Activated CD4-positive, alpha-beta T cell treated with anti-CD3 and anti-CD28 coated beads, Interleukin-2, amount 50 U/mL, for 16 hours (primary cell): ENCODE measurements at places on chromosomes 3 and 15.

GRCh38 chr3:60064210-60065178, 1014.7 kb upstream of the CFAP20DC start:
- no peak for DNase-seq

DNA sequence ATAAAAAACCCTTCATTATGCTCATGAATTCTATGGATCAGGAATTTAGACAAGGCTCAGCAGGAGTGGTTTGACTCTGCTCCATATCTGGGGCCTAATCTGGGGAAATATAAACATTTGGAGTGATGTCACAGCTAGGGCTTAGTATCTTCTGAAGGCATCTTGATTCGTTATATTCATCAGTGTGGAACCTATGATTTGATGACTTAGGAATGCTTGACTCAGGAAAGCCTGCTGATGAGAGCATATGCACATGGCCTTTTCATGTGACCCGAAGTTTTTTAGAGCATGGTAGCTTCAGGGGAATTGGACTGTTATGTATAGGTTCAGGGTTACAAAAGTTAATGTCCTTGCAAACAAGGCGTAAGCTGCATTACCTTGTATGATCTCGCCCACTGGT, 184.9 kb upstream of the LRRC3B start:
- no peak for DNase-seq

- DNase-seq, result peak; percentile 64
Measured at GRCh38 chr15:46312133-46312740, 677.4 kb downstream of the SQOR start.

DNA sequence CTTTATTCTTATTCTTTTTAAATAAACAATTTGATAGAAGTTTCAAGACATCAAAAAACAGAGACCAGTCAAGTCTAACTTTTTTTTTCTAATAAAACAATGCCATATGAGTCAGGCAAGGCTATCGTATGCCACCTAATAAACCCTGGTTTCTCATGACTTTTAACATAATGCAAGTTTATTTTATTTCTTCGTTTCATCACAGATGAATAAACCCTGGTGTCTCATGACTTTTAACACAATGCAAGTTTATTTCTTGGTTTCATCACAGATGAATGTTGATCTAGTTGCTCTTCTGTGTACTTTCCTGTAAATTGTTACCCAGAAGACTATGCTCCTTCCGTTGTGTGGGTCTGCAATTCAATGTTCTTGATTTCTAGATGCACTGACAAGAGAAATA, 905.4 kb downstream of the ROBO2 start:
- no peak for DNase-seq

DNA sequence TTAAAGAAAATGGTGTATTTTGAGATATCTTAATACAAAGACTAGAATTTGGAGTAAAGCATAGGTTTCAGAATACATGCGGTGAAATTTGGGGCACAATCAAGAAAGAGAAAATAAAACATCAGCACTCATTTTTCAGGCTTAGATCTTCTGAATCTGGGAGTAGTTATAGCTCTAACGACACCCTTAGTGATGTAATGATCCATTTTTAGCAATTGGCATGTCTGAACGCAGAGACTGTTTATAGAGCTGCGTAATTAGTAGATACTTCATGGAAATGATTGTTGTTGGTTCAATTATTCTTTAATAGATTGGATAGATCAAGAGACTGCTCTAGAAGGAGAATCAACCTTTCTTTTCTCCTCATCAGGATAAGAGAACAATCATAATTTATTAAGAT, 47.5 kb upstream of the SNRK start:
- no peak for DNase-seq

- no peak for DNase-seq
Measured at GRCh38 chr3:170485696-170486095, 67.0 kb downstream of the CLDN11 start.

DNA sequence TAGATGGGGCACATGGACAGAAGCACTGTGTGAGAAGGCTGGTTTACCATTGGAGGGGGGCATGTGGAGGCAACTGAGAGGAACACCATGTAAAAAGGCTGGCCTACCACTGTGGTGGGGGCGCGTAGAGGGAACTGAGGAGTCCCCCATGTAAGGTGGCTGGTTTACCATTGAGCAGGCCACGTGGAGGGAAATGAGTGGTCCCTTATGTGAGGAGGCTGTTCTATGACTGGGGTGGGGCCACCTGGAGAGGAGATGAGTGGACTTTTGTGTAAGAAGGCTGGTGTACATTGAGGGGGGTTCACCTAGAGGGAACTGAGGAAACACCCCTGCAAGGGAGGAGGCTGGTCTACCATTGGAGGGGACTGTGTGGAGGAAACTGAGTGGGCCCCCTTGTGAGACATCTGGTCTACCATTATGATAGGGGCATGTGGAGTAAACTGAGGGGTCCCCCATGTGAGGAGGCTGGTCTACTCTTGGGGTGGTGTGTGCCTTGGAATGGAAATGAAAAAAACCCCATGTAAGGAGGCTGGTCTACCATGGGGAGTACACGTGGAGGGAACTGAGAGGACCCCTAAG, 156.9 kb downstream of the FBLN2 start:
- no peak for DNase-seq

DNA sequence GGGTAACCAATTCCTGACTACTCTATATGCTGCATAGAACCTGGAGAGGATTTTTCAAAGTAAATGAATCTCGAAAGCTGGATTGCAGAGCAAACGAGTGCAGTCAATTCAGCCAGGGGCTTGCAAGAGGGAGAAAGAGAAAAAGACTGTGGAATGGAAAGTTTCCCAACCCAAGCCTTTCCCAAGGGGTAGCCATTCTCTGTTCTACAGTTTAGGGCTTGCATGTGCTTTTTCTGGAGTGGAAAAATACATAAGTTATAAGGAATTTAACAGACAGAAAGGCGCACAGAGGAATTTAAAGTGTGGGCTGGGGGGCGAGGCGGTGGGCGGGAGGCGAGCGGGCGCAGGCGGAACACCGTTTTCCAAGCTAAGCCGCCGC, 511 bp upstream of the RARB start:
- DNase-seq, result no peak

GRCh38 chr3:105137911-105138310, 228.8 kb upstream of the ALCAM start:
- DNase-seq, result no peak

DNA sequence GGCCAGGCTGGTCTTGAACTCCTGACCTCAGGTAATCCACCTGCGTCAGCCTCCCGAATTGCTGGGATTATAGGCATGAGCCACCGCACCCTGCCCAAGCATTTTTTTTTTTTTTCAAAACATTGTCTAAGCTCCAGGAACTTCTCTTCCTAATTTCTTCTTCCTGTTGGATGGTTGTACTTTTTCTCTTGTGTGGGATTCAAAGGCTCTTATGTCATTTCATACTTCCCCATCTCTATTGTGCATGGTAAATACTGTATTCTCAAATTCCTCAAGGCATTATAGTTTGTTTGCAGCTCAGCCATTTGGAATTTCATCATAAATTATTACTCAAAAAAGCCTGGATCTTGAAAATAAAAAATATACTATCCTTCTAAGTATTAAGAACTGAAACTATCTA, 199.1 kb upstream of the GADL1 start:
- no peak for DNase-seq

- no peak for DNase-seq
Measured at GRCh38 chr3:154795582-154795981, 284.5 kb upstream of the MME start.

- no peak for DNase-seq
Measured at GRCh38 chr3:80655216-80655615, 887.4 kb upstream of the ROBO1 start.

- DNase-seq, result peak; percentile 70
Measured at GRCh38 chr15:39643727-39644126, 62.8 kb downstream of the THBS1 start.

DNA sequence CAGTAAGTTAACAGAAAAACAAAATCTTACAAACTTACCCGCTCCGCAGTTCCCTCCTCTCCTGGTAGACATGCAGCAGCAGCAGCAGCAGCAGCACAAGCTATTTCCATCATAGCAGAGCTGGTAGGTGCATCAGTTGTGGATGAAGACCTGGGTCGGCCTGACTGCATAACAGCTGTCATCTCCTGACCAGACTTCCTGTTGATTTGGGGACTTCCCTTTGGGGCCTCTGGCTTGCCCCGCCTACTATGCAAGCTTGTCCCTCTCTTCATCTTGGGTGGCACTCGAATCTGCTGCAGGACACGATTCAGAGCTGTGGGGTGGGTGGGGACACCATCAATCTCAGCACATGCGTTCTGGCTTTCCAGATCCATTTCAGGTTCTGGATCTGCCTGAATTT, 65.7 kb downstream of the TMCC1 start:
- peak; percentile 47 for DNase-seq

DNA sequence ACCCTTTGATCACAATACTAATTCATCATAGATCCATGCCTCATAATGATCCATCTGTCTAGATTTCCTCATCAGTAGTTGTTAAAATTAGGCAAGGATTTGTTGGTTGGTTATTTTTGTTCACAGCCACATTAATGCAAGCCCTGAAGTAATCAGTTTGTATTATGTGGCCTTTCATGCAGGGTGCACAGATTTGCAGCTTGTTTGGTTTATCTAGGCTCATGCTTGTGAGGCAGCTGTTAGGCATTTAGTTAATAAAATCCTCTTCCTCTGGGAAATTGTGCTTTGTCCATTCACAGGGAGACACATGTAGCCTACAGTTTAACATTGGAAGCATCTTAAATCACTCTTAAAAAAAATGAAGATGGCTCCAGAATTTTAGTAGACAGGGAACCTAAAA, 162.8 kb upstream of the ZNF385D start:
- no peak for DNase-seq

DNA sequence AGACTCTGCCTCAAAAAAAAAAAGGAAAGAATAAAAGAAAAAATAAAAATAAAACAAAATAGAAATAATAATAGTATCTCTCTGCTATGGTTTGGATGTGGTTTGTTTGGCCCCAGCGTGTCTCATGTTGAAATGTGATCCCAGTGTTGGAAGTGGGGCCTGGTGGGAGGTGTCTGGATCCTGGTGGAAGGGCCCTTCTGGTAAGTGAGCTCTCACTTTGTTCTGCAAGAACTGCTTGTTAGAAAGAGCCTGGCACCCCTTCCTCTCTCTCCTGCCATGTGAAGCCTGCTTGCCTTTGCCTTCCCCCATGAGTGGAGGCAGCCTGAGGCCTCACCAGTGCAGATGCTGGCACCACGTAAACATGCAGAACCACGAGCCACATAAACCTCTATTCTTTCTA, 26.3 kb downstream of the TMEM44 start:
- no peak for DNase-seq

DNA sequence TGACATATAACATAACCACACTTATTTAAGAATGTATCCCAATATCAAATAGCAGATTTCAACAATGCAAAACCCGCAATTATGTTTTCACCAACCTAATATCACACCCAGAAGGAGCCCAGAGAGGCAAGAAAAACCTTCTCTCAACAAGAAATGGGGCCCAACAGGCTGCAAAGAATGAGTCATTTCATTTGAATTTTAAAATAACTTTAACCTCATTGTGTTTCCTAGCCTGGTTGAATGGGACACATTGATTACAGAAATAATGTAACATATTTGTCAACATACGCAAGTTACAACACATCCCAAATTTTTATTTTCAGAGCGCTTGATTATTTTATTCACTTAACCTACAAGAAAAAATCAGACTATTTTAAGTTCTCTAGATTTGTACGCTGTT, 365.1 kb upstream of the SLCO3A1 start:
- DNase-seq, result no peak

DNA sequence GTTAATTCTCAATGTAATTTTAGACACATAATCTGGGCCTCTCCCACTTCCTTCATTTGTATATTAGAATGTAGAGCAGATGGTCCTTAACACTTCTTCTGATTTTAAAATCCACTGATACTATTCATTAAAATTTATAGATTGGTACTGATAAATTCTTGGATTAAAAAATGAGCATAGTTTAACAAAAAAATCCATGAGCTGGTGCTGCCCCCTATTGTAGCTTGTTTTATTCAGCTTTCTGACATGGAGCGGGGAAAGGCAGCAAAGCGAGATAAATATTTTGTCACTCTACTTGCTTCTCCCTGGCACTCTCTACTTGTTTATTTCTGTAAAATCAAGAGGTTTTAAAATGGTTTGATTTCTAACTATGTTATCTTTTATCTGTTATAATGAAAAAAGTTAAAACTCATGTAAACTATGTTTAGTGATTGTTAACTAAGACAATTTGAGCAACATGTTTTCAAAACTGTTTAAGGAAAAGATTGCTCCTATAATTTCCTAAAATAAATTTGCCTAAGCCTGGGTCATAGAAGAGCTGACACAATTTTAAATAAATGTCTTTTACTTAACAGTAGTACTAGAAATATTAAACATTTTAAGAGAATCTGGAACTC, 26.5 kb upstream of the PLOD2 start:
- no peak for DNase-seq

- no peak for DNase-seq
Measured at GRCh38 chr15:96766366-96766765, 435.9 kb downstream of the NR2F2 start.

GRCh38 chr15:36370051-36370730, 209.2 kb upstream of the CDIN1 start:
- no peak for DNase-seq

- no peak for DNase-seq
Measured at GRCh38 chr15:70447928-70448698, 315.2 kb downstream of the UACA start.

- no peak for DNase-seq
Measured at GRCh38 chr3:183534249-183534648, 21.3 kb downstream of the KLHL6 start.

GRCh38 chr15:63458026-63458425, 46.4 kb upstream of the USP3 start:
- DNase-seq, result no peak

GRCh38 chr3:51559961-51560360, 21.4 kb downstream of the RAD54L2 start:
- no peak for DNase-seq

GRCh38 chr15:80563372-80563997, 131.6 kb upstream of the ABHD17C start:
- no peak for DNase-seq

- DNase-seq, result no peak
Measured at GRCh38 chr3:17014284-17014683, 129.5 kb downstream of the PLCL2 start.

DNA sequence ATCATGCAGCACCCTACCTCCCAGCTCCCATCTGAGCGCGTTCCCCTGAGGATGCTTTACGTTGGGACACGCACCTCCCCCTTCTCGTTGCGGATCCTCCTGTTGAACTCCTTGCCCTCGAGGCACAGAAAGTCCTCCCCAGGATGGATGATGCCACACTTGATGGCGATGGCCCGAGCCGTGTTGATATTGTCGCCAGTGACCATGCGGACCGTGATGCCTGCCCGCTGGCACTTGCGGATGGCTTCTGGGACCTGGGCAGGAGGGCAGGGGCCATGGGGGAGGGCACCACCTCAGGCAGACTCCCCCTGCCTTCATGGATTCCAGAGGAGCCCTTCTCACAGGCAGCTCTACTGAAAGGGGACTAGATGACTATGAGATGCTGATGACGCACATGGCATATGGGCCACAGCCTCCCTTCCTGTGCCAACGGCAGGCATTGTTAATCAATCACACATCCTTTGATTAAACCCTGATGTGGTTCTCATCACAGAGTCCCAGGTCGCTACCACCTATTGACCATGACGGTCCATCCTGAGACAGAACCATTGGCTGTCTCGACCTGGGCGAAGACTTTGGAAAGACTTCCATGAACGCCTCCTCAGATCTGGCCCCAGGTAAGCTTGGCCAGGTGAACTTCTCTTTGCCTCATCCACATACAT, 29.5 kb upstream of the SEC13 start:
- DNase-seq, result no peak
